ENCODE measurements at places on chromosomes 1 and 21.

GRCh38 chr1:9615316-9616063 lies 26.8 kb downstream of the TMEM201 start:
- DNase-seq = no peak

DNA sequence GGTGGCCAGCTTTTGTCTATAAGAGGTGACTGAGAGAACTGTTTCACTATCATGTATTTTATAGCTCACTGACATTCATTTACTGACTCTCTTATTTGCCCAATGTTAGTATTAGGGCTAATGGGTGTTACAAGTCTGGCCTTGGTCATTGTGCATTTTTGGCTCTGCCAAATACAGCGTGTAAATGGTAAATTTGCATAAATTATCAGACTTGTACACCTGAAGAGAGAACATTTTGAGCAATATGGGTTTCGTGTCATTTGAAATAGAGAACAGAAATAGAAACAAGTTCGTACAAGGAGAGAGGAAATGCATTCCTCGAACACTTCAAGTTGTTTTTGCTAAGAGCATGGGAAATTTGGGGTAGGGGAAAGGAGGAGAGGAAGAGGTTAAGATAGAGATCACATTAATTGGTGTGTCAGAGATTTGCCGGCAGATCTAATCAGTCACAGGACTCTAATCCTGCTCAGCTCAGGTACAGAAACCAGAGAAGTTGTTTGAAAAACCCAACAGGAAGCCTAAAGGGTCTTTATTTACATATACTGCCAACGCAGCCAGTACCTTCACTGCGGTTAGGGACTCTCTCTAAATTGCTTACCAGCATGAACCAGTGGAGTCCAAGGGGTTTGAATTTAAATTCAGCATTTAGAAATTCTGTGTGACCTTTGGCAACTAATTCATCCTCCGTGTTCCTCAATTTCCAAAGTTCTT lies 261.5 kb downstream of the GPATCH2 start:
- DNase-seq = no peak

DNA sequence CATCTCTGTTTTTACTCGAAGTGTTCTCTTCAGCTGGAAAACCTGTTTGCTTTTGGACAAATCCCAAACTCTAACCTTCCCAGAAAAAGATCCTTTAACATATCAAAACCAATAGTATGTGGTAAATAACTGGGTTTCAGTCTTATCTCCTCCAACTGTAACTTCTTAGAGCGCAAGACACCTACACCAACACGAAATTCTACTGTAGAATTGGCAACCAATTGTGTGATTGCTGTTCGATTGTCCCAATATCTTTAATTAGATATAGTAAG lies 5.8 kb upstream of the MPZL1 start:
- no peak for DNase-seq

DNA sequence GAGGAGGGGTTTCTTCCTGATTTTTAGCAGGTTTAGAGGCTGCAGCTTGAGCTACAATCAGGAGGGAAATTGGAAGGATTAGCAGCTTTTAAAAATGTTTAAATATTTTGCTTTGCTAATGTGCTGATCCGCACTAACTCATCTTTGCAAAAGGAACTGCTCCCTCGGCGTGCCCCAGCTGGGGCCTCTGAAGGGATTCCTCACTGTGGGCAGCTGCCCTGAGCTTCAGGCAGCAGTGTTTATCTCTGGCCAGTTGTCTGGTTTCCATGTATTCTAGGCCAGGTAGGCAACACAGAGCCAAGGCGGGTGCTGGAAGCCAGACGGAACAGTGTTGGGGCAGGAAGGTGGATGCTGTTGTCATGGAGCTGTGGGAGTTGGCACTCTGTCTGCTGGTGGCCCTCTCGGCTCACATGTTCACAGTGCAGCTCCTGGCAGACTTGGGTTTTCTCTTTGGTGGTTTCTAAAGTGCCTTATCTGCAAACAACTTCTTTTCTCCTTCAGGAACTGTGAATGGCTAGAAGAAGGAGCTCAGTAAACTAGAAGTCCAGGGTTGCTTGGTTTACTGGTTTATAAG lies 18.9 kb downstream of the NECAP2 start:
- no peak for DNase-seq

DNA sequence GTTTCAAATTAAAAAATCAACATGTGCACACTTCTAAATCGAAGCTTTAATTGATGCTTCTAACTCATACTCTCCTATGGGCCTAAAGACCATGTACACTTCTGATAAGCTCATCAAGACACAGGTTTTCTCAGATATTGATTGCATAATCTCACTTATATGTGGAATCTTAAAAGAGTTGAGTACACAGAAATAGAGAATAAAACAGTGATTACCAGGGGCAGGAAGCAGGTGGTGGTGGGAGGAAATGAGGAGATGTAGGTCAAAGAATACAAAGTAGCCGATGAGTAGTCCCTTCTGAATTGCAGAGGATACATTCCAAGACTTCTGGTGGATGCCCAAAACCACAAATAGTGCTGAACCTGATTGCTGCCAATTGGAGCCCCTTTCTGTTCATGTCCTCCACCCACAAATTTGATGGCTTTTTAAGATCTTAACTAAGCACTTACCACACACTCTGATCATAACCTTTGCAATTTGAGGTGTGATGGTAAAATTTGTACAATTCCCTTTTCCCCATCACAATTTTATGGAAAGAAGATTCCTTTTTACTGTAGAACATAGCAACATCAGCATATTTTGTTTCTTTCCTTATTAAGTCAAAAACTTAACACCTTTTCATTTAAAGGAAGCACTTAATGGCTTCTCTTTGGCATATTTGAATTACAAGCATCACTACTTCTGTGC lies 3.3 kb upstream of the CD1B start:
- no peak for DNase-seq

GRCh38 chr1:203453616-203454015 lies 22.0 kb upstream of the PRELP start:
- no peak for DNase-seq

- no peak for DNase-seq
Measured at GRCh38 chr1:247857985-247858619, 1.1 kb downstream of the TRIM58 start.

DNA sequence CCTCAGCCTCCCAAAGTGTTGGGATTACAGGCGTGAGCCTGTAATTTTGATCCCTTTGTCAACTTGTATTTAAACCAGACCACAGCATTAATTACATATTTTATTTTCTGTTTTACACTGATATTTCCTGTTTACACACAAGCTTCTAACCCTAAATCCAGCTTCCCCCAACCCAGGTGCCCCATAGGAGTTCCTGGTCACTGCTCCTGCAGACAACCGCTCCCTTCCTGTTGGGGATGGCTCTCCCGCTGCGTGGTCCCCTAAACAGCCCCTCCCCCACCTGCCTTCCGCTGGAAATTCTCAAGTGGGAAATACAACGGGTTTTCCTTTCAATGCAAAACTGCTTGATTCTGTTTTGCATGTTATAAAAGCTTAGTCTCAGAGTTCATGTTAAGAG lies 3.7 kb downstream of the CSTB start:
- no peak for DNase-seq

- DNase-seq = peak; percentile 17
Measured at GRCh38 chr1:241579434-241579833, 47.3 kb downstream of the KMO start.

- no peak for DNase-seq
Measured at GRCh38 chr1:66848193-66848592, 47.1 kb upstream of the INSL5 start.

GRCh38 chr1:65077369-65077768 lies 70.6 kb upstream of the AK4 start:
- no peak for DNase-seq

GRCh38 chr1:229406798-229407197 lies 27.1 kb downstream of the ACTA1 start:
- DNase-seq = no peak

- no peak for DNase-seq
Measured at GRCh38 chr1:208393826-208394225, 149.6 kb upstream of the PLXNA2 start.

DNA sequence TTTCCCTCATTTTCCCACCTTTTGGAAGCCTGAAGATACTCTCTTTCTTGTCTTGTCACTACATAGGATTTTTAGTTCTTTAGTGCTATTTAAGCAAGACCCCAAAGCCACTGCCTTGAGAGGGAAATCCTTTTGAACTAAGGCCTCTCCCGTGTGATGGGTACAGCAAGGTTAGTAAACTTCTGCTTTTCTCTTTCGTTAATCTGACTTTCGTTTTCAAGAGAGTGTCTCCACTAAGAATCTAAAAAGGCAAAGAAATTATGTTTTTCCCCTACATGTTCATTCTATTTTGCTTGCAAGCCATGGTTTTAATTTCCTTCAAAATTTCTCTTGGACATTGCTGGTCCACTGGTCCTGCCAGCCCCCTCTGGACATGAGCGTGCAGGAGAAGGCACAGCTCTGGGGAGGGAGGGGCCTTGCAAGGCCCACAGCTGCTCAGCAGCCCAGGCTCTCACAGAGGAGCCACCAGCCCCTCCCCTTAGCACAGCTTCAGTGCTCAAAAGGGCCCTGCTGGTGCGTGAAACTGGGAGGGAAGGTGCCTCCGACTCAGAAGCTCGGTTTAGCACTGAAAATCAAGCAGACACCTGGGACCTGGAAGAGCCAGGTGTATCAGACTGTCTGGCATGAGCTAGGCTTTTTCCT lies 210.9 kb upstream of the GALNT2 start:
- peak; percentile 11 for DNase-seq

DNA sequence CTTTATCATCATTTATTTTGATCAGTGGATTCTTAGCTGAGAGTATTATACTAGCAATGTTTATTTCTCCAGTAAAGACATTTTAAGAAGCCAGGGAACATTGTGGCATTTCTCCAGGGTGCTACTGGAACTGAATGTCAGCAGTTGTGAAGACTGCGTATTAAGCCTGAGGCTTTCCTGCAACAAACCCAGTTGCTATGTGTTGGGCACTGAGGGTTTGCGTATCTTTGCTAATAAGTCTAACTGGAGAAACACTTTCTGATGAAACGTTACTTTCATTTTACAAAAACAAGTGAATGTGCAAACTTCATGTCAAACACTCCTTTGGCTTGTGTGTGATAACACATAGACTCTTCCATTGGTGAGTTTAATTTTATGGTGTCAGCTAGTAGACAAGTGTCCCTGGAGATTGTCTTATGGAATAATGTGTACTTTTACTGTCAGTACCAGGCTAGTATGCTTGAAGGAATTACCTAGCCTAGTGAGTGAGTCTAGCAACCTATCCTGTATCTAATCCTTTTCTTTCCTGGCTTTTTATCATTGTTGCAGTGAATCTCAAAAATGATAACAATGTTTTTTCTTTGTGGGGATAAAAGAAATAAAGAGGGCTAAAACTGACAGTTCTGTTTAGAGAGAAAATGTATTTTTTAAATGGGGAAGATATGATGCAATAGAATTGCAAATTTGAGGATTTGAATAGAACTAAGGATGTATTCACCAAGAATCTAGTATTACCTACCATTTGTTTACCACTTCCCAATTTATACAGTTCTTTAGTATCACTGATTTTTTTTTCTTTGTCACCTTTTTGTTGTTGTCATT lies 70.1 kb downstream of the MTR start:
- no peak for DNase-seq

DNA sequence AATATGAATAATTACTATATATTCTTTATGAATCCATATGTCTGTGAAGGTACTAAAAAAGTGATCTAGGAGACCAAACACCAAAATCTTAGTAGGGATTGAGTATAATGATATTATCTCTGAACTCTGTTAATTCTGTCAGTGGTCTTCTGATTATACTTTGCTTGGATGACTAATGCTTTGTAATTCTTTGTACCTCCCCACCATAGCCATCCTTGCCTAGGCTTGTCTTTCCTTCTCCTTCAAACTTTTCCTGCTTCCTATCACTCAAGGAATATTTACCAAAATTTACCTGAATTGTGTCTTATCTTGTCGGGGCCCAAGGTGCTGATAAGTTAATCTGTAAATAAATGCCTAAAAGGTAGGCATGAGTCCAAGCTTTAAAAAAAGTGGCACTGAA lies 845 bp upstream of the RGS5 start:
- DNase-seq = no peak

DNA sequence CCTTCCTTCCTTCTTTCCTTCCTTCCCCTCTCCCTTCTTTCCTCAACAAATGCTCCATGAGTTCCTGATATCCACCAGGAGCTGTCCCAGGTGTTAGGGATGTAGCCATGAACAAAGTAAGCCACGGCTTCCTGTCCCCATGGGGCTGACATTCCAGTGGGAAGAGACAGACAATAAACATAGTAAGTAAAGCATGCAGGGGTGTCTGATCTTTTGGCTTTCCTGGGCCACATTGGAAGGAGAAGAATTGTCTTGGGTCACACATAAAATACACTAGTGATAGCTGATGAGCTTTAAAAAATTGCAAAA lies 81.5 kb upstream of the ZBTB40 start:
- no peak for DNase-seq

- no peak for DNase-seq
Measured at GRCh38 chr1:237861944-237862343, 28.8 kb downstream of the ZP4 start.

DNA sequence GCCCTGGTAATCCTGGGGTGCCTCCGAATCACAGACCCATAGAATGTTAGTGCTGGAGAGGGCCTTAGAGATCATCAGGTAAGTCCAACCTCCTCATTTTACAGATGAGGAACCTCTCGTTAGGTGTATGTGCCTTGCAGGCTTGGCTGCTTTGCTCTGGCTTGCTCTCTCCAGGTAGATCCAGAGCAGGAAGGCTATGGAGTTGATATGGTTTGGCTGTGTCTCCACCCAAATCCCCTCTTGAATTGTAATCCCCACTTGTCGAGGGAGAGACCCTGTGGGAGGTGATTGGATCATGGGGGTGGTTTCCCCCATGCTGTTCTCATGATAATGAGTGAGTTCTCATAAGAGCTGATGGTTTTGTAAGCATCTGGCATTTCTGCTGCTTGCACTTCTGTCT lies 186.0 kb upstream of the PLXNA2 start:
- no peak for DNase-seq

DNA sequence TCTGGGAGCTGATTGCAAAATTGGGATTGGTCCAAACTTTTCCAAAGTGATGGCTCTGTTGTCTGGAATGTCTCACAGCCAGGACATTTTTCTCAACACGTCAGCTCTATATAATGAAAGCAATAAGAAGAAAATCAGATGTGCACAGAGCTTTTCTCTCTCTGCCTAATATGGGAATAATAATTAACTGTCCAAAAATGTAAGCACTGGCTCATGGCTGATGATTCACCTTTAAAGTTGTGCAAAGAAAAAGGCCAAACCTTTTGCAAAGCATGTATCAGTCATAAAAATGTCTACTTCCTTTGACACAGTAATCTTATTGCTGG lies 30.4 kb downstream of the ZNF281 start:
- DNase-seq = no peak

DNA sequence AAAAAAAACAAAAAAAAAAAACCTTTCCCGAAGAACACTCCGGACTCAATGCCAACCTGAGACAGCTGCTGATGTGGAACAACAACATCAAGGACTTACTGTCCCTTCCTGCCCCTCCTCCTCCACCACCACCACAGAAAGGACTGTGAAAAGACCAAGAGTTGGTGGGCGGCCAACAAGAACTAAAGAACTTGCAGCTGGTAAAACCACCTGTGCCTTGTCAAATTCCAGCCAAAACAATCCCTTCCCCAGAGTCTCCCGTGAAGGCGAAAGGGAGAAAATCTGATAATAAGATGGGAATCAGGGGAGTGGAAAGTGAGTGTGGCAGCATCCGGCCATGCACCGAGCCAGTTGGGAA lies 88.9 kb downstream of the PROX1 start:
- DNase-seq = no peak
